ENCODE measurements at places on chromosomes 6 and 20.

DNA sequence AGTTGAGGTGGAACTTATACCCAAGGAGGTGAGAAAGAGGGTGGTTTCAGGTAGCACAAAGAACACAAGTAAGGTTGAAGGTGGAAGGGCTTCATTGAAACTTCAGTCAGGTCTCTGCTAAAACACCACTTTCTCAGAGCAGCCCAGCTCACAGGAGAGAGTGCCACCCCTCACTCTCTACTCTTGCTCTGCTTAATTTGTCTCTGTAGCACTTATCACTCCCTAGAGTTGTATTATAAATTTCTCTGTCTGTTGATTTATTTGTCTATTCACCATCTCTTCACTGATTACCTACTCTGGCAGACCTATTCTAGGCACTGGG is 353.8 kb upstream of the CNR1 start:
- no peak for DNase-seq

- DNase-seq, result no peak
These were observed 448.1 kb downstream of the CBLN4 start for GRCh38 chr20:55557191-55557590.

- no peak for DNase-seq
These were observed 11.1 kb upstream of the TXNDC5 start for GRCh38 chr6:7921632-7922092.

GRCh38 chr20:25294459-25295385 is 46.8 kb downstream of the PYGB start:
- no peak for DNase-seq

- DNase-seq, result no peak
These were observed 49.4 kb downstream of the ORC3 start for GRCh38 chr6:87639373-87639772.

DNA sequence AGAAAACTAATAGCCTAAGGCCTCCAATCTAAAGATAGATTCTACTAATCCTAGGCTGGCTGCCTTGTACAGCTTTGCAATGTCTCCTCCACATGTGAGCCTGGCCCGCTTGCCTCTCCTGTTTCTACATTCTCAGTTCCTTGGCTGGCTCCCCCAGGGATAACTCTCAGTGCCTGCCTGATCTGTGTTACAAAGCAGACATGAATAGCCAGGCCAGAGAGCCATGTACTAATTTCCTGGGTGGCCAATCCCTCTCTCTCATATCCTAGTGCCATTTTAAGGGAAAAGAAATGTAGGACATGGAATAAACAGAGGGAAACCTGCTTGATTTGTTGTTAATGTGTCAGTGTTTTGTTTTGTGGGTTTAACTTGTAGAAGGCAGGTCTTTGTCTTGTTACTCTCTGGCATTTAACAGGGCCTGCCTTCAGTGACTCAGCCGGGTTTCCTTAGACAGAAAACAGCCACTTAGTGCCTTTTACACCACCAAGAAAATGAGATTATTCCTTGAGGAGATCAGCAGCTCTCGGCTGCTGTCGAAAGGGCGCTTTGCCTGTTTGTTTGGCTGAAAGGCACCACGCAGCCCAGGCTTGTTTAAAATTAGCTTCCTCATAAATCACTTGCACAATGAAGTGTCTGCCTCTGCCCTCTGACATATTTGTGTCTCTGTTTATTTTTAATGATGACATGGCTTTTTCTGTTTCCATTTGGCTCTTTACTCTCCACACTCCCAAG is 702.7 kb downstream of the MAFB start:
- no peak for DNase-seq

DNA sequence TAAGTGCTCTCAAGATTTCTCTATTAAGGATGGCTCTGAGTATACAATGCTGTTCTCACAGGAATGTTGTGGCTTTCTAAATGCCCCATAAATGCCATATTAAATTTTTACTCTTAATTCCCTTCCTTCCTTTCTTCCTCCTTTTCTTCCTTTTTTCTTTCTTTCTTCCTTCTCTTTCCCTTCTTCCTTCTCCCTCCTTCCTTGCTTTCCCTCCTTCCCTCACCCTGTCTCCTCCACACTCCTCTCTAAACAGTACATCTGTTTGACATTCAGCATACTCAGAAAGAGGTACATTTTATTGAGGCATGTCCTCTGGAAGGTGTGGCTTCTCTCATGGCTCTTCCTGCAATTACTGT is 433 bp upstream of the SLC17A1 start:
- DNase-seq, result no peak

- no peak for DNase-seq
These were observed 56.9 kb downstream of the LYRM2 start for GRCh38 chr6:89581689-89582088.

DNA sequence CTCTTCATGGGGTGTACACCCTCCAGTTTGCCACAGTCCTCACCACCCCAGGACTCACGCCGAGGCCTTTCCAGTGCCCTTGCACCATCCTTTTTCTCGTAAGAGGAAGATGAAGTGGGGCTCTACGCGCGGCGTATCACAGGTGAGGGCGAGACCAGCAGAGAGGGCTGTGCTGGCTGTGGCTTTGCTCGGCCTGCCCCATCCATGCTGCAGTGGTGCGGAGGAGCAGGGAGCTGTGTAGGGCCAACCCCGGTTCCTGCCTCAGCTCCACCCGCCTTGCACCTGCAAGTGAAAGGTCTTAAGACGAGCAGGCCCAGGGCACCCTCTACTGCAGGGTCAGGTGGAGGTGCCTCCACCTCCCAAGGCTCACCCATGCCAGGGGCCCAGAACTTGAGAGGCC is 24.1 kb downstream of the RBCK1 start:
- DNase-seq, result no peak

- no peak for DNase-seq
These were observed 20.4 kb downstream of the SNPH start for GRCh38 chr20:1286267-1287024.

GRCh38 chr6:52560462-52560861 is 16.4 kb downstream of the TRAM2 start:
- no peak for DNase-seq

- no peak for DNase-seq
These were observed 168.0 kb upstream of the LRFN2 start for GRCh38 chr6:40755046-40755681.

DNA sequence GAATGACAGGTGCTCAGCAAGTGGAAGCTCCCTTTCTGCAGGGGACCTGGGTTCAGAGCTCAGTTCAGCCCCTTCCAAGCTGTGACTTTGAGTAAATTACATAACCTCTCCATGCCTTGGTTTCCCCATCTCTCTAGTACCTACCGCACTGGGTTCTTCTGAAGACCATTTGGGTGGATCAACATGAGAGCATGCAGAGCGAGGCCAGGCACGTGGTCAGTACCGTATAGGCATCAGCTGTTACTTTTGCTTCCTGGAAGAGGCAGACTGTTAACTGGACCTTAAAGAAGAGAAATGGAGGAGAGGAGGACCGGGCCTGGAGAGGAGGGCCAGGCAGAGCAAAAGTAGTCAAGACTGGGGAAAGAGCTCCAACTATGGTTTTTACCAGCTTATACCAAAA is 1.7 kb upstream of the MYLK2 start:
- no peak for DNase-seq

DNA sequence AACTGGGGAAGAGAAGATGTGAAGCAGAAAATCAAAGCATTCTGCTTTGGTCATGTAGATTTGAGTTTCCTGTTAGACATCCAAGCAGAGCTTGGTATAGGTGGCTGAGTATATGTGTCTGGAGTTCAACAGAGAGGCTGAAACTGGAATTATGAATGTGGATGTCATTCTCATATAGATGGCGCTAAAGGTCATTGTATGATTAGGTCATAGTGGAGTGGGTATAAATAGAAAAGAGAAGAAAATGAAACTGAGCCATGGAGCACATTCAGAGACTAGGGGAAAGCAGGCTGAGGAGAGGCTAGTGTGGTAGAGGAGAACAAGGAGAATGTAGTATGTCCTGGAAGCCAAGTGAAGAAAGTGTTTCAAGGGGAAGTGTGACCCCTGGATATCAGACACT is 295.6 kb upstream of the PLN start:
- DNase-seq, result no peak

- no peak for DNase-seq
These were observed 164.8 kb downstream of the TAF4 start for GRCh38 chr20:61900945-61901293.

GRCh38 chr6:119482850-119483285 is 133.3 kb upstream of the MAN1A1 start:
- no peak for DNase-seq

DNA sequence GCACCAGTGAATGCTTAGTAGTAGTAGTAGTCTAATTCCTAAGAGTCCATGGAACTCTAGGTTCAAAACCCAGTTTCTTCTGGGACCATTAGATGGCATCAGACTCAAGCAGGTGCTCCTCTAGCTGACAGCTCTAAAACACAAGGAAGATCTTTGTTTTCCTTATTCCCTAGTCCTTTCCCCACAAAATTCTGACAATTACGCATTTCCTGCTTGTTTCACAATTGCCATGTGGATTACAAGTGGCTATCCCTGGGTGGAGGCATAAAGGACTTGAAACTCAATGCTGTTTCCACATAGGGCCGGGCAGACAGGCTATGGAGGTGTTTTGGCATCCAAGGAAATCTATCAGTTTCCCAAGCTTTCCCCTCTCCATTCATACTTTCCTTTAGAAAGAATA is 9.2 kb upstream of the HLA-DOB start:
- no peak for DNase-seq

DNA sequence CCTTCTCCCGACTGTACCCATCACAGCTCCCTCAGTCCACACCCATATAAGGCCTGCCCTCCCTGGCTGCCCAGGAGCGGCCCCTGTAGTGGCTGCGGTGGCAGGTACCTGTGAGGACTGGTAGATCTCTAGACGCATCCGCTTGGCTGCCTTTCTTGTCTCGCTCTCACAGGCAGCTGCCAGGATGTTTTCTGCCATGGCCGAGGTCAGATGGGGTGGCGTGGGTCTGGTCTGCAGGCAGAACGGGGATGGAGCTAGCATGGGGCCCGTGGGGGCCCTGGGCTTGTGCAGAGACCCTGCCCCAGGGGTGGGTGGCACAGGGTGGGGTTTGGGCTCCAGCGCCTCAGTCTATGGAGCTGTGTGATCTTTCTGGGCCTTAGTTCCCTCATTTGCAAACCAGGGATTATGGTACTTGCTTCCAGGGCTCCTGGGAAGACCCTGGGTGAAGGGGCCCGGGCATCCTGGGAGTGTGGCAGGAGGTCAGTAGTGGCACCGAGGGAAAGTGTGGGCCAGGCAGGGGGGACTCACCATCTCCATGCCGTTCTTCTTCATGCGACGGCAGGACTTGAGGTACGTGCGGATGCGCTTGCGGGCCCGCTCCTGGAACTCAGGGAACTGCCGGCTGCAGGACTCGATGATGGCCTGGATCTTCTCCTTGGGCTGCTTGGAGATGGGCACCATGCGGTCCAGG is 94.8 kb downstream of the ASXL1 start:
- DNase-seq, result no peak
